SW480 (cell line): ENCODE measurements at places on chromosomes 7 and 10.

DNA sequence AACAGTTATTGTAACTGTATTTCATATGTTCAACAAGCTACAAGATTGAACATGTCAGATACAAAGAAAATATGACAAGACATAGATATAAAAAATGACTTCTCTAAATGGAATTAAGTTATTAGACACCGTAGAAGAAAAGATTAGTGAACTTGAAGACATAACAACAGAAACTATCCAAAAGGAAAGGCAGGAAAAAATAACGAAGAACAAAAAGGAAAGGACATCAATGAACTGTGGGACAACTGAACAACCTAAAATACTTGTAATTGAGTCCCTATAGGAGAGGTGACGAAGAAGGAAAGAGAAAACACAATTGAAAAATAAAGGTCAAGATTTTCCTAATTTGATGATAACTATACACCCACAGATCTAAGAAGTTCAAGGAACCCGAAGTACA lies 32.3 kb downstream of the UPF2 start:
- DNase-seq = no peak

DNA sequence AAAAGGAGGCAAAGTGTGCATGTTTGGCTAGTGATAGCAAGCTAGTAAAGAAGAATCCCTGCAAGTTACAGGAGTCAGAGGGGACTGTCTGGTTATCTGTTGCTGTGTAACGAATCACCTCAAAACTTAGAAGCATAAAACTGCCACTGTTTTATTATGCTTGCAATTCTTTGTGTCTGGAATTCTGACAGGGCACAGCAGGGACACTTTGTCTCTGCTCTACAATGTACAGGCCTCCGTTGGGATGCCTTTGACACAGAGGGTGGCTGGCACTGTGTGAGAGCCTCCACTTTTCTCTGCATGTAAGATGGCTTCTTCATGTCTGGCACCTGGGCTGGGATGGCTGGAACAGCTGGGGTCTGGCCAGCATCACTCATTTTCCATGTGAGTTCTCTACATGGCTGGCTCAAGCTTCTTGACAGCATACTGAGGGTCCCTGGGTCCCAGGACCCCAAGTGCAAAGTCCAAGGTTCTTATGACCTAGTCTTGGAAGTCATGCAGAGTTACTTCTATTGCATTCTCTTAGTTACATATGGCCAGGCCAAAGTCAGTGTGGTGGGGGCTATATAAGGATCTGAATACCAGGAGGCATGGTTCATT lies 276.9 kb downstream of the RPS24 start:
- DNase-seq = no peak

GRCh38 chr10:127337801-127338200 lies 141.4 kb upstream of the INSYN2A start:
- no peak for DNase-seq

GRCh38 chr7:1351881-1352625 lies 107.2 kb downstream of the MICALL2 start:
- DNase-seq = no peak

DNA sequence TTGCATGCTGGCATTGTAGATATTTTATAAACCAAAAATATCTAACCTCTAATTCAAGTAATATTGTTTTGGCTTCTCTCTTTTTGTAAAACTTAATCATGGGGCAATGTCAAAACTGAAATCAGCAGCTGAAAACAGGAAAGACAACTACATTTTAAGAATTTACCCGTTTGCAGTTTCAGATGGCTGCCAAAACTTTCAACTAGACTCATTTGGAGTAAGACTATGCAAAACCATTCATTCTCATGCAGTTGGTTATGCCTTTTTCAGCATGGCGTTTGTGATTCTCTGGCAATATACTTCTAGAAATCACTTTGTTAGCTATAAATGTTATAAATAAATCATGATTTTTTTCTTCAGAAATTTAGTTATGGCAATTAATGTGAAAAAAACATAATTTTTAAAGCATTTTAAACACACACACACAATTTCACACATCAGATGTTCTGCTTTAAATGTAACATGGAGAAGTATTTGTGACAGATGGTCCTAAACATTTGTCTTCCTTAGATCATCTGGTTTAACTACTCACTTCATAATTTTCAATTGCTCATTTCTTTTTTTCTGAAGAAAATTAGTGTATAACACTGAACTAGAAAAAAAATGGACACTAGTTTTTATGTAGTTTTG lies 116.4 kb downstream of the ITGB8 start:
- DNase-seq = no peak

GRCh38 chr7:110921595-110922151 lies 169.3 kb upstream of the LRRN3 start:
- no peak for DNase-seq

DNA sequence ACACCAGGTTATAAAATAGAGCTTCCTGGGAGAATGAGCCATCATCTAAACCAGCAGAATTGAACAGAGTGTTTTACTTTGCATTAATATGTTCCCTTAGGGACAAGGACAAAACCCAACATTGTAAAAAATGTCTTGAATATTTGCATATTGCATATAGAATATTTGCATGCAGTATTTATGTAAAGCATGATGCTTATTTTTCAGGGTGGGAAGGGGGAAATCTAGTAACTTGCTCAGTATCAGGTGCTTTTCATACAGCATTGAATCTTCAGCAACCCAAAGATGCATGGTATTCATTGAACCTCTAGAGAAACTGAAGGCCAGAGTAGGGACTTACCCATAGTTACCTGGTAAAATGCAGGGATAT lies 409.2 kb upstream of the ZMIZ1 start:
- DNase-seq = no peak
